Right cardiac atrium (tissue), 5 donors: ENCODE measurements at places on chromosomes 4 and X. TPM values are rescaled to one million over a fixed set of nuclear protein-coding genes. Genes with fewer than 3 reads are reported as not detected.

GRCh38 chr4:41281038-41281634, 24.4 kb downstream of the UCHL1 start:
- no peak for DNase-seq

DNA sequence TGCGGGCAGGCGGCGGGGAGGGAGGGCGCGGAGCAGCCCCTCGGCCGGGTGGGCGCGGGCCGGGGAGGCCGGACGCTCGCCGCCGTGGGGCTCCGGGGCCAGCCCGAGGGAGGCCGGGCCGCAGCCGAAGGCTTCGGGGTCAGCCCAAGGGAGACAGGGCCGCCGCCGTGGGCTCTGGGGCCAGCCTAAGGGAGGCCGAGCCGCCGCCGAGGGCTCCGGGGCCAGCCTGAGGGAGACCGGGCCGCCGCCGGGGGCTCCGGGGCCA, 251 bp downstream of the KIAA0232 start:
- DNase-seq = no peak

- DNase-seq = no peak
Observed at GRCh38 chr4:181289198-181289597, 954.0 kb upstream of the TENM3 start.

- DNase-seq = no peak
Observed at GRCh38 chr4:156408749-156409148, 455.1 kb upstream of the CTSO start.

DNA sequence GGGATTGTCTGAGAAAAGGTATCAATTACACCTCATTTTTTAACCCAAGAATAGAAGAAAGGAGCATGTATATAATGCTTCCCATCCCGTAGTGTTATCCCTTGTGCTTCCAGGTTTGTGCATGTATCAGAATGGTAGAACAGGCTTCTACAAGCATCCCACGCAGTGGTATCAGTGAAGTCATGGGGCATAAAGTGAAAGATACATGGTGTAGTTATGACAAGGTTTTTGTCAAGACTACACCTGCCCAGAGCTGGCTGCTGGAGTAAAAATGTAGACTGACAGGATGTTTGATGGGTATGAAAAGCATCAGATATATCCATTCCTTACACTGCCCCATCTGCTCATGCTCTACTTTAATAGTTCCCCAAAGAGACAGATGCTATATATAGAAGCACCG, 9.5 kb downstream of the TLR1 start:
- no peak for DNase-seq

GRCh38 chr4:814312-814850, 11.5 kb downstream of the CPLX1 start:
- no peak for DNase-seq

Gene RHOXF1
- polyA plus RNA-seq = 0.16 TPM

Gene FAM193A
- 9.7 TPM for polyA plus RNA-seq

Gene FAM236B
- not detected for polyA plus RNA-seq

Gene INTS6L
- polyA plus RNA-seq = 6.8 TPM

Gene ANK2
- 78.6 TPM for polyA plus RNA-seq

Gene ABLIM2
- polyA plus RNA-seq = 4.2 TPM
